ENCODE measurements at places on chromosomes 7 and 10.
A peak's percentile ranks its signal among the peaks of the same experiment; 100 is the strongest.

- DNase-seq: peak; percentile 41
These were observed 132.7 kb downstream of the ELAPOR2 start for GRCh38 chr7:86926732-86927131.

DNA sequence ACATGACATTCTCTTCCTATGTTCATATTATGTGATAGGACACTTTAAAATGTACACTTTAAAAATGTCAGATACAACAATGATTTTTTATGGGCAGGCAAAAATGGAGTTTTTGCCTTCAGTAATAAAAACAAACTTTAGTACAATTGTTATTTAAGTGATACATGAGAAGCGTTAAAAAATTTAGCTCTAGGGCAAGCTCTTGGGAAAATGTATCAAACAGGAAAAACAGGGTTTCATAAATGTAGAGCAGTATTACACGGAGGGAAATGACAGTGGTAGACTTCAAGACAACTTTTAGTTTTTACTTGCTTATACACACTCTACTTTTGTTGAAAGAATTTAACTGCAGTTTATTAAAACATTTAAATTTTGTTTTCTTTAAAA lies 1.5 kb downstream of the FHIP2A start:
- no peak for DNase-seq

DNA sequence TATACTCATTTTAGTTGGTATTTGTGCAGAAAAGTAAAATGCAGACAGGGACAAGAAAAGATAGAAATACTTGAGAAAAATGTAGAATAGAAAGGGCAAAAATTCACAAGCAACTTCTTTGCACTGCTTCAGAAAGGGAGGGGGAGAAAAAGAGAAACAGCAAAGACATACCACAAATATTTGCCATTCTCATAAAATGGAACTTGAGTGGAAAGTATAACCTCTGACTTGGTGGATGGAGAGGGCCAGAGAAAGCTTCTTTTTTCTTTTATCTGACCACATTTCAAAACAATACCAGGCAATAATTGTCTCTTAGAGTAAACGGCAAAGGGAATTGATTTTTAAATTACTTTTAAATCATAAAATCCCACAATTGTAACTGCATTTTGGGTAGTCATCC lies 35.8 kb upstream of the TRUB1 start:
- peak; percentile 22 for DNase-seq

GRCh38 chr10:63503395-63503794 lies 17.8 kb upstream of the REEP3 start:
- DNase-seq: no peak

- DNase-seq: peak; percentile 54
These were observed 21.3 kb upstream of the HERPUD2 start for GRCh38 chr7:35716038-35716803.

- DNase-seq: peak; percentile 88
These were observed 11.4 kb upstream of the TMEM26 start for GRCh38 chr10:61464461-61465170.

DNA sequence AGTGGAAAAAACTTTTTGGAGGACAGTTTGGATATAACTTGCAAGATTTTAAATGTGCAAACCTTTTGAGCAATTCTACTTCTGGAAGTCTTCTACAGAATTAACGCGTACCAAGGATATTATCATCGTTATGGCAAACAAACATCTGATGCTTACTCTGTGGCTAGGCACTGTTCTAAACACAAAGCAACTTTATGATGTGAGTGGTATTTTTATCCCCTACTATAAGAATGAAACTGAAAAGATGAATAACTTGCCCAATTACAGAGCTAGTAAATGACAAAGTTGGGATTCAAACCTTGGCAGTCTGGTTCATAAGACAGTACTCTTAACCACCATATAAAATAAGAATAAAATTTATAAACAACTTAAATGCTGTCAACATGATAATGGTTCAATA lies 15.8 kb downstream of the ASZ1 start:
- DNase-seq: no peak

- peak; percentile 21 for DNase-seq
These were observed 368.1 kb downstream of the CXCL12 start for GRCh38 chr10:44016589-44017482.

All from IMR-90 (cell line).